Fibroblast of gingiva (primary cell): ENCODE measurements at places on chromosomes 7 and 10.

DNA sequence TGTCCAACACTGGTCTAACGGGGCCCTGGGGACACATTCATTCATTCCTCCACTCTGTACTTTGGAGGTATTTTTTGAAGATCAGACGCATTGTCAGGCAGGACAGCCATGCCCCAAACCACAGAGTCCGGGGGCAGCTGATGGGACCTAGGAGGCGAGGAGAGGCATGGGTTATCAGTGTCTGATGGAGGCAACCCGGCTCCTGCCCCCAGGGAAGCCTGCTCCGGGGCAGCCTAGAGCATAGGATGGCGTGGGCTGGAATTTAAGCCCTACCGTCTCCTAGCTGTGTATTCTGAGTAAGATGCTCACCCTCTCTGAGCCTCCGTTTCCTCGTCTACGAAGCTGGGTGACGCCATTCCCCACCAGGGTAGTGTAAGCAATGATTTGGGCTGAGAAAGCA is 55.4 kb upstream of the ELN start:
- DNase-seq, result no peak

GRCh38 chr7:23074443-23075261 is 30.9 kb upstream of the KLHL7 start:
- no peak for DNase-seq

- no peak for DNase-seq
Observed at GRCh38 chr7:141225916-141226618, 152.2 kb downstream of the TMEM178B start.

GRCh38 chr7:28280516-28280915 is 99.9 kb upstream of the JAZF1 start:
- DNase-seq, result no peak

DNA sequence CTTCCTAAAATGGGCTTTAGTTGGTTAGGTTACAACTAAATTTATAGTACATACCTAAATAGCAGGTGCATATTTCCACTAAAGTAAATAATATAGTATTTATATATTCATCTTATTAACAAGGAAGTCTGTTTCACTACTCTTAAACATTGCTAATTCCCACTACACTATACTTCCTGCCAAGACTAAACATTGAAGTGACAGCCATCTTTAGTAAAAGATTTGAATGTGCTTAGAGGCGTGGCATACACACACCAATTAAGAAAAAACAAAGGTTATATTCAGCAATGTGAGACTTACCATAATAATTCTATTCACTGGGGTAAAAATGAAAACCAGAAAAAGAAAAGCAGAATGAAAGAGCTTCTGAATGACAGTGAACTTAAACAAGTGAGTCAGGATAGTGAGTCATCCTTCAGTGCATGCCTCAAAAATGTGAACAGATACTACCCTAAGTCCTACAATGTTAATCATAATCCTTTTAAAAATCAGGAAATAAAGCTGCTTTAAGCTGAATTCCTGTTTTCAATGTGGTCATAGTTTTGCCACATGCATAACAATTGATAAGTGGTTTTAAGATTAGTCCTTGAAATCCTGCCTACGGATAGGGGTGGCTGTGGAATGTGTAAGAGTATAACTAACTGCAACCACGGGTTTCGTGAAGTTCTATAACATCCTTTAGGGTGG is 59.4 kb downstream of the USP6NL start:
- peak; percentile 66 for DNase-seq

GRCh38 chr7:136966825-136967224 is 98.4 kb downstream of the CHRM2 start:
- DNase-seq, result no peak
